ENCODE measurements at places on chromosomes 12 and 14.

- DNase-seq = no peak
Measured at GRCh38 chr14:92321701-92322100, 1.3 kb upstream of the SLC24A4 start.

DNA sequence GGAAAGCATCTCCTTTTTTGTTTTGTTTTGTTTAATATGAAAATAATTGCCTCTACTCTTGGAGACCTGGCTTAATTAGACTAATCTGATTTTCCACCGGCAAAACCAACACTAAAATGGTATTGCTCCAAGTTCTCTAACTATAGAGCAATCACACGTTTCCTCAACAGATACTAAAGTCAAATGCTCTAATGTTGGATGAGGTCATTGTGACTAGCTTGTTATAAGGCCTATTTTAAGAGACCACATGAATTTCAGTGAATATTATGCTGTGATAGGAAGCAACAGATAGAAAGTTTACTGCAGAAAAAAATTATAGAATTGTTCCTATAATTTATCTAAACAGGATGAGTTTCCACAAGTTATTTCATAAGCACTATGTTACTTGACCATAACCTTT lies 3.3 kb upstream of the CCDC196 start:
- no peak for DNase-seq

- no peak for DNase-seq
Measured at GRCh38 chr12:76375939-76376338, 27.7 kb upstream of the BBS10 start.

DNA sequence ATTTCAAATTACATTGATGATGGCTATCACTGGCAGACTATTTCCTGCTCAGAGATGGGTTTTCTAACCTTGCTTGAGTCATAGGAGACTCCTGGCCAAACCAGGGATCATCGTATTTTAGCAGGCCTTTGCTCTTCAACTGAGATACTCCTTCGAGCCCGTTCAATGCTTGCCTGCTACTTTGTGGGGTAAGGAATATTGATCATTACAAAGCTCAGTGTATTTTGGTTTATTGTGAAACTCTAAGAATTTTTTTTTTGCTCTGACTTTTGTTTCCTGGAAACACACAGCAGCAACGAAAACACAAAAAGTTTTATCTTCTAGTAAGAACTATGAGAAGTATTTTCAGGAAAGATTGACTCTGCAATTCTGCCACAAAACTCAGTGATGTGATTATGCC lies 4.1 kb downstream of the GPRC5D start:
- no peak for DNase-seq

- DNase-seq = no peak
Measured at GRCh38 chr12:116635487-116635886, 76.3 kb downstream of the MAP1LC3B2 start.

- DNase-seq = no peak
Measured at GRCh38 chr12:104499668-104500332, 43.1 kb downstream of the CHST11 start.

DNA sequence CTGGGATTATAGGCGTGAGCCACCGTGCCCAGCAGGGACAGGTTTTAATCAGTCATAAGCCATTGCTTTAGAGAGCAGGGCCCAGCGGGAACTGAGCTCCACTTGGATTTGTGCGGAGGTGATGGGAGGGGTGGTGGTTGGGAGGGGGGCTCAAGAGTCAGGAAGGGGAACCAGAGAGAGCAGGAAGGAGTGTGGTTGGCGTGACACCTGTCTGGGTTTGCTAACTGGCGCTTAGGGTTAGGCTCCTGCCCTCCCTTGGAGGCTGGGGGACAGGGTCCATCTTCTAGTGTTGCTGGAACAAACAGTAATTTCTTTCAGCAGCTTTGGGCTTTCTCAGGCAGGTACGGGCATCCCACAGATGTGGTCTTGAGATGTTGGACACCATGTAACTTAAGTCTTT lies 7.5 kb upstream of the ALDH2 start:
- DNase-seq = no peak

- DNase-seq = no peak
Measured at GRCh38 chr12:108447168-108447832, 67.8 kb upstream of the FICD start.

DNA sequence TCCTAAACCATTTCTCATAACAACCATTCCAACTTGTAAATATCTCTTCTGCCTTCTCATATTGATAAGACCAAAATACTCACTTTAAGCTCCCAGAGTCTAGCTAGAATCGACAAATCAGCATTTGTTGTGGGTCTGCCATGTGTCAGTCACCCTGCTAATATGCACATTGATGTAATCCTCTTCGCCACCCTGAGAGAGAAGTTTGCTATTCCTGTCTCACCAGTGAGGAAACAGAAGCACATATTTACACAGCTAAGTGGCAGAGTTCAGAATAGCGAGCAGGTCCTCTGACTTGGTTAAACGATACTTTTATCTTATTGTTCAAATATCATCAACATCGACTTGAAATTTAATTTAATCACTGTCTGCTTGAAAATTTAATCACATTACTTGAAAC lies 142.1 kb downstream of the ANO4 start:
- no peak for DNase-seq

- DNase-seq = no peak
Measured at GRCh38 chr12:26648999-26649398, 184.0 kb downstream of the ITPR2 start.

DNA sequence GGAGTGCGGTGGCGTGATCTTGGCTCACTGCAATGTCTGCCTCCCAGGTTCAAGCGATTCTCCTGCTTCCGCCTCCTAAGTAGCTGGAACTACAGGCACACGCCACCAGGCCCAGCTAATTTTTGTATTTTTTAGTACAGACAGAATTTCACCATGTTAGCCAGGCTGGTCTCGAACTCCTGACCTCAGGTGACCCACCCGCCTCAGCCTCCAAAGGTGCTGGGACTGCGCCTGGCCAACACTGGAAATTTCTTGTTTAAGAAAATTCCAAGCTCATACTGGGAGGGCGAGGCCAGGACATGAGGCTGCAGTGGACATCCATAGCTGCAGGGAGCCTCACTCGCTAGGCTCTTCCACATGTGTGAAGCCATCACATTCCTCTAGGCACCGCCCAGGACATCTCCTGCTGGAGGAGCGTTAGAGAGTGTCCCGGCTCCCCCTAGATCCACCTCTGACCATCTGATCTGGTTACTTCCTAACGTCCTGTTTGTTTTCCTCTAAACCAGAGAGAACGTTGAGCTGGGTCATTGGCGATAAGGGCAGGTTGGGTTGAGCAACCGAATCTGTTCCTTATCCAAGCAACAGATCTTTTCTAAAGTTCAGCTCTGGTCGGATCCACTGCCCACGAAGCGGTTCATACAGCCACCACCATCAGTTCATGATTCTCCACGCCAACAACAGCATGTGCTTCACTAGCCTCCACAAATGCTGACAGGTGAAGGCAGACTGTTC lies 108.2 kb upstream of the MED13L start:
- no peak for DNase-seq

DNA sequence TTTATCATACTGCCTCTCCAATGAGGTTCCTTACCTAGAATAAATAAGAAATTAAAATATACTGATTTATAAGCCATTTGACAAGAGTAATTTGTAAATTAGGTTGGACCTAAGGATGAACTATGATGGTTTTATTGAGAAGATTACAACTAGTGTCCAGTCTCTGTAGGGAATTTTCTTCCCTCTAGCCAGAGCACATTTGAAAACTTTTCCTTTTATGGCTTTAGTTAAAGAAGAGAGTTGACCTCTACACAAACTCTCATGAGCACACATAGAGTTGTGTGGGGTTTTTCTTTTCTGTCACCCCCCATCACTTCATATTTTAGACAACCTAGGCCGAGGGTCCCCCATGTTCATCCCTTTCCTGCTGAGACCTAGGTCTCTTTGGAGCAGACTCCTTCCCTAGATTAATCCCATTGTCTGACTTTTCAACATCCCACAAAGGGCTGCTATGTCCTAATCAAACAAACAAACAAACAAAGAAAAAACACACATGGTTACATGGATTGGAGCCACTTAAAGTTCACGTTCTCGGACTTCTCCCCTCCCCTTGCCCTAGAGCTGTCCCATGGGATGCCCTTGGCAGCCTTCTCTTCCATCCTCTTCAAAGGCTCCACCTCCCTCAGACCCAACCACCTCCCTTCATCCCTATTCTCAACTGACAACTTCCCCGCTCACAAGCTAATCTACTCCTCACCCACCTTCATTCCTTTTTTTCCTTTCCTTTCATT lies 40.7 kb downstream of the GPR135 start:
- DNase-seq = no peak

DNA sequence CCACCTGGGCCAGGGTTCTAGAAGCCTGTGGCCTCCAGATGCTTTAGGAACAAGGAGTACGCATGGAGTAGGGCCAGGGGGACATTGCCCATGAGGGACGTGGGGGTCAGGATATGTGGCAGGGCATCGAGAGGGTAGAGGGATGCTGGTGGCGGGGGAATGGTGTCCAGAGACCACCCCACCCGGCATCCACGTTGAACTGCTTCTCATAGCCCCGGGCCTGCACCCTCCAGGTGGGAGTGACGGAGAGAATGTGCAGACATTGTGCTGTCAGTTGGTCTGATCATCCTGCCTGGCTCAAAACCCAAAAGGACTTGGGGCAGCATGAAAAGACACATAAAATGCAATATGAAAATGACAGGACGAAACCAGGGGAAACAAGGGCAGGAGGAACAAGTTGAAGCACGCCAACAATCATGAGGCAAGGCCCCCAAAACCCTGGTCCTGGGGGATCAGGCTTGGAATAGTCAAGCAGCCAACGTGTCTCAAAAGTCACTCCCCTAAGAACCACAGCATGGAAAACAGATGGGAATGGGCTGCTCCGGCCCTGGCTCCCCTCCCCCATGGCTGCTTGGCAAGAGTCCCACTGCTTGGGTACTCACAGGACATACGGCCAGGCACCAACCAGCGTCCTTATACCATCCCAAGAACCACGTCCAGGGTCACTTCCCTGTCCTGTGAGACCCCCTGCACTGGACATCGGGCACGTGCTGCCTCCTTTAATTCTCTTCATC lies 117.9 kb downstream of the DICER1 start:
- DNase-seq = no peak

GRCh38 chr12:120620624-120621023 lies 19.8 kb upstream of the CABP1 start:
- no peak for DNase-seq

DNA sequence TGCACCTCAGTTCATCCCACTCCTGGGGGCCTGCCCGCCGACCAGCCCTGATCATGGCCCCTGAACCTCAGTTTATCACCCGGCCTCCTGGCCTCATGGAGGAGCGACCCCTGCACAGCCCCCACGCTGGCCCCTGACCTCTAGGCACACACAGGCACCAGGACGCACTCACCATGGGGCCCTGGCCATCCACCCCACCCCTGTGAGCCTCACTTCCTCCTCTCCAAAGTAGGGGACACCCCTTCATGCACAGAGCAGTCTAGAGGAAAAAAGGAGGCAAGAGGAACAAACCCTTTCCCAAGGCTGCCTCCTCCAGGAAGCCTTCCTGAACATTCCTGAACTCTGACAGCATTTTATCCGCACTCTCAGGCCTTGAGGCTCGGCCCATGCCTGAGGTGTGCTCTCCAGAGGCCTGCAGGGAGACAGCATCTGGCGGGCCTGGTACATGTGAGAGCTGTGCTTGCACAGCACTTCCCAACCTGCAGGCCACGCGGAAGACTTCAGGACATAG lies 39.4 kb downstream of the CCNK start:
- DNase-seq = no peak

DNA sequence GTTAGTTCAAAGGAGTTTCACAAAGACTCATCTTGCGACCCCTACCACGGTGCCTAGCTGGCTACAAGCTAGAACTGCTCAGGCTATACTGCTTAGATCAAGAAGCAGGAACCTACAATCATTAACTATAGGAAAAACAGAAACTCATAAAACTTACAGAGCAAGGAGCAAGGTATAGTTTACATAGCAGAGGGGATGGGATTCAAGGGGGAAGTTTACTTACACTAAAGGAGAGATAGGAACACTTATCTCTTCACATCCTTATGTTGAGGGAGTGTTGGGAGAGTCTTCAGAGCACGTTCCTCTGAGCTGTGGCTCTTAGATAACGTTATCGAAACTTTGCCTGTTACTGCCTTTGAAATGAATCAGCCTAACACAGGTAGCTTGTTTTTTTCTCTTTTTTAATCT lies 58.1 kb downstream of the FSCB start:
- DNase-seq = no peak

- DNase-seq = no peak
Measured at GRCh38 chr14:52402812-52403526, 88.9 kb downstream of the PTGER2 start.

DNA sequence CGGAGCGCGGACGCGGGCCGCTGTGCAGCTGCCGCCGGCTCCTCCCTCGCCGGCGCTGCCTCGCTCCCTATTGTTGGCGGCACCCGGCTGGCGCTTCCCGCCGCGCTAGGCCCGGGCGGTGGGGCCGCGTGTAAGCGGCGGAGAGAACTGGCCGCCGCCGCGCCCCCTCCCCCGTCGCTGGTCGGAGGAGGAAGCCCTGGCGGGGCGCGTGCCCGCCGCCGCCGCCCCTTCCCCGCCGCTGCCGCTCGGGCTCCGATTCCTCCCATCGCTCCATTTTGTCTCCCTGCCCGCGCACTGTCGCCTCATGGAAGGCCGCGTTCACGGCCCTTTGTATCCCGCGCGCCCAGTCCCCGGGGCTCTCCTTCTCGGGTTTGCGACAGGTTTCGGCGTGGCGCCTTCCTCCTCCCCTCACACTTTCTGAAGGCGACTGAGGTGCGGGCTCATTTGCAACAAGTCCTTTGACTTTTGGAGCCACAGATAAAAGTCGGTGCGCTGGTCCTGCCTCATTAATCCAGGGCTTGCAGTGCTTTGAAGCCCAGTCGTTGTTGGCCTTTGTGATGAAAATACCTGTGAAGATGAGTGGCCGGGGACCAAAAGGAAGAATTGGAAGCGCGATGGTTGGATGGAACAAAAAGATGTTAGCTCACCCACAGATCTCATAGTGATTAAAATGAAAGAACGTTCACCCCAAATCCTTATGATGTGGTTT lies 707 bp downstream of the CPSF6 start:
- DNase-seq = peak; percentile 60

- DNase-seq = no peak
Measured at GRCh38 chr12:118549510-118549980, 173.2 kb downstream of the SUDS3 start.

- DNase-seq = no peak
Measured at GRCh38 chr14:96614481-96614881, 112.3 kb downstream of the PAPOLA start.

DNA sequence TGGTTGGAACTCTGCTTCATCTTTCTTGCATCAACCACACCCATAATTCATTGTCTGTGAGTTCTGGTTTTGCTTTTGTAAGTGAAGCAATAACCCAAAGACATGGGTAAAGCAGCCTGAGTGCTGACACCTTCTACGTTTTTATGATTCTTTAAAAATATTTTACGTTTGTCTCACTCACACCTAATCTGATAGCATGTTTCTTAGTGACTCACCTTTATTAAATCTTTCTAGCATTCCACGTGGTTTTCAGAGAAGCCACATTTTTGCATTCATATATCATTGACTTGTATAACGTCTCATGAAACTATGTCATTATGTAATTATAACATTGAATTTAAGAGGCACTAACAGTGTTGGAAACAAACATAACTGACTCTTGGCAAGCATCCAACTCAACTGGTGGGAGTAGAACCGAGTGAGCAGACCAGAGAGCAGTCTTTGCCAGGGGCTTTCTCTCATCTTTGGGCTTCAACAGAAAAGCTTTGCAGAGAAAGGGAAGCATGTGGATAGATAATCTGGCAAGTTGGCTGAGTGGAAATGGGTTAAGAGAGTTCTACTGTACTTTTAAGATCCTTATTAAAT lies 118.8 kb downstream of the TPH2 start:
- DNase-seq = no peak

Data from AG20443 (cell line).